ENCODE measurements at places on chromosomes 1 and 21. TPM values are rescaled to one million over a fixed set of nuclear protein-coding genes. Genes with fewer than 3 reads are reported as not detected.

GRCh38 chr1:111980686-111981085, 8.8 kb downstream of the KCND3 start:
- no peak for DNase-seq

GRCh38 chr1:190205713-190206112, 272.0 kb downstream of the BRINP3 start:
- DNase-seq = no peak

GRCh38 chr1:219676012-219676765, 63.3 kb upstream of the ZC3H11B start:
- DNase-seq = no peak

- DNase-seq = no peak
Measured at GRCh38 chr1:176567190-176567794, 104.3 kb downstream of the PAPPA2 start.

GRCh38 chr21:32181457-32181856, 97.4 kb downstream of the MIS18A start:
- DNase-seq = no peak

GRCh38 chr1:55708781-55709180, 493.6 kb upstream of the USP24 start:
- no peak for DNase-seq

DNA sequence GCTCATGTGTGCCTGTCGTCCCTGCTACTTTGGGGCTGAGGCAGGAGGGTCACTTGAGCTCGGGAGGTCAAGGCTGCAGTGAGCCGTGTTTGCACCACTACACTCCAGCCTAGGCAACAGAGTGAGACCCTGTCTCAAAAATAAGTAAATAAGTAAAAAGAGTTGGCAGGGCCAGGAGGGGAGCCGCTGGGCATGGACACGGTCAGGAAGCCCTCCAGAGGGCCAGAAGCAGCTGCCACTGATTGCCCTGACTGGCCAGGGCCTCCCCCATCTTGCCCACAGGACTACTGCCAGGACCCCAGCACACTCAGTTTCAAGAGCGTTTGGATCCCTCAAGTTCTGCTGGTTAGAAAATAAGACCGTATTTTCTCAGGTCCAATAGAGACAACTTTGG, 112.2 kb upstream of the IPO9 start:
- DNase-seq = no peak

The LCE1F gene
- total RNA-seq = not detected

DNA sequence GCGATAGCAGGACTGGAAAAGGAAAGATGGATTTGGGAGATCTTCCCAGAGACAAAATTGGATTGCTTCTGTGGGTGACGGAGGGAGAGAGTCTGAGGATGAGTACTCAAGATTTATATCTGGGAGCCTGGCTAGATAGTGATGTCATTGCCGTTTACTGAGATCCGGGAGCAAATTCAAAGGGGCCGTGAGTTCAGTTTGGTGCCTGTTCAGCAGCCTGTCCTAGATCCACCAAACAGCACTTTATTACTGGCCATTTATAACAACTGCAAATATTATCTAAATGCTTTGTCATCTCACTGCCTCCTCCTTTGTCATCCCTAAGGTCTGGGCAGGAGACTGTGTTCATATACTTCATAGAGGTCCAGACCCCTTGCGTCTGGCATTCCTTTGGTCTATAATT, 29.2 kb downstream of the MAPKAPK2 start:
- DNase-seq = no peak

The WARS2 gene
- 14.5 TPM for total RNA-seq

DNA sequence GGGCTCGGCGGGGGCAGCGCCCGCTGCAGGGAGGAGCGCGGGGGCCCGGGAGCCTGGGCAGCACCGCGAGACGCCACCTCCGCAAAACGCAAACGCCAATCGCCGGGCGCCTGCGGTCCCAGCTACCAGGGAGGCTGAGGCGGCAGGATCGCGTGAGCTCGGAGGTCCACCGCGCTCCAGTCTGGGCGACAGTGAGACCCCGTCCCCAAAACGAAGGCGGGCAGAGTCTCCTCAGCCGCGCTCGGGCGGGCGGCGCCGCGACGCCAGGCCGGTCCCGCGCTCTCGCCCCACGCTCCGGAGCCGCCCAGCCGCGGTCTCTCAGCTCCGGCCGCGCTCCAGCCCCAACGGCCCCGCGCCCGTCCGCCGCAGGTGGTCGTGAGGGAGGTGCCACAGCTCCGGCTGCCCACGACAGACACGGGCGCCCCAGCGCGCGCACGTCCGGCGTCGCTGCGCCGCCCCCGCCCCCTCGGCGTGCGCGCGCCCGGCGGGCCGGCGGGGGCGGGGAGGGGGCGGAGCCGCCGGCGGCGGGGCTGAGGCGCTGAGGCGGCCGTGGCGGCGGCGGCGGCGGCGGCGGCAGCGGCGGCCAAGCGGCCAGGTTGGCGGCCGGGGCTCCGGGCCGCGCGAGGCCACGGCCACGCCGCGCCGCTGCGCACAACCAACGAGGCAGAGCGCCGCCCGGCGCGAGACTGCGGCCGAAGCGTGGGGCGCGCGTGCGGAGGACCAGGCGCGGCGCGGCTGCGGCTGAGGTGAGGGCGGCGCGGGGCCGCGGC, at the start of gene ADARB1:
Gene ADARB1 (plus strand): TSS at position 533 of the 770 bp plus-strand sequence. CDS start 97,077 bp downstream, outside the sequence.
- peak; percentile 90 for DNase-seq

DNA sequence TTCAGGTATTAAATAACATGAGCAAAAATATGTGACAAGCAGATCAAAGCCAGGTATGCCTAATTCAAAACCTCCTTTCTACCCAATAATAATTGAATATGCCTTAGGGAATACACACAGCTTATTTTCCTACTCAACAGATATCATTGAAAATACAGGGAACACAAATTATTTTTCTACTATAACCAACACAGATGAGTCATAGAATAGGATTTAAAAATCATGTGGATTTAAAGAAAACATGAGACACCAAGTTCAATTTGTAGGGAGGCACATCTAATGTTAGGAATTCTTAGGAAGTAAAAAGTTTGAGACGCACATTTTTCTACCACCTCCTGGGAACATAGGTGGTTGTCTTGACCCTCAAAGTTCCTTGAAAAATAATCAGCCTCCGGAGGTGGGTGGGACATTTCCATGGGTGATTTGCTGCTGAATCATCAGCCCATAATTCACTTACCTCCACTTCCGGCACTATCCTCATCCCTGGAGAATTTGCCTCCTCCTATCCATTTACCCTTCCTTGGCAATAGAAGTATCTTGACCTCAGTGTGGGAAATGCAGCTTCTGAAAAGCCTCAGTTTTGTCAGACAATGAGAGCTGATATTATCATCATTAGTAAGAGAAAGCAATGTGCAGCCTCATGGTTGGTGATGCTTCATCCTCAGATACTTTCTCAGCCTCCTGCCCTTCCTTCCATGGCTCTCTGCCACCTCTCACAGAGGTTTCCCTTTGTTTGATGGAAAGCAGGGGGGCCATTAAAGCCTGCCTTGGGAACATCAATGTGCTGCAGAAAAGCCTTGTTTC, 33.5 kb upstream of the RGS4 start:
- DNase-seq = no peak

The CD101 gene
- 1.5 TPM for total RNA-seq

The RWDD3 gene
- total RNA-seq = 11.6 TPM

The TOE1 gene
- total RNA-seq = 7.2 TPM

The CD84 gene
- total RNA-seq = 17.1 TPM

- DNase-seq = peak; percentile 68
Measured at GRCh38 chr1:228321435-228321834, 85.2 kb downstream of the TRIM11 start.

DNA sequence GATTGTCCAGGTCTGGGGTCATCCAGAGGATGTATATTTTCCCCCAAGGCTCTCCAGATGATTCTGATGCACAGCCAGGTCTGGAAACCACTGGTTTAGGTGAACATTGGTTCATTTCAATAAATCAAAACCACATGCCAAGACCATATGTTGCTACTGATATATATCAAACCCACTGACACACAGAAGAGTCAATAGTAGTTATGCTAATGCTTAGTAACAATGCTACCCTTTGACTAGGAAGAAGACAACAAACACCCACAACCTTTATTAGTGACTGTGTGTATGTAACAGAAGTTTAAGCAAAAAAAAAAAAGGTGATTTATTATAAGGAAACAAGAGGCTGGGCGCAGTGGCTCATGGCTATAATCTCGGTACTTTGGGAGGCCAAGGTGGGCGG, 35.6 kb upstream of the POU2F1 start:
- no peak for DNase-seq

DNA sequence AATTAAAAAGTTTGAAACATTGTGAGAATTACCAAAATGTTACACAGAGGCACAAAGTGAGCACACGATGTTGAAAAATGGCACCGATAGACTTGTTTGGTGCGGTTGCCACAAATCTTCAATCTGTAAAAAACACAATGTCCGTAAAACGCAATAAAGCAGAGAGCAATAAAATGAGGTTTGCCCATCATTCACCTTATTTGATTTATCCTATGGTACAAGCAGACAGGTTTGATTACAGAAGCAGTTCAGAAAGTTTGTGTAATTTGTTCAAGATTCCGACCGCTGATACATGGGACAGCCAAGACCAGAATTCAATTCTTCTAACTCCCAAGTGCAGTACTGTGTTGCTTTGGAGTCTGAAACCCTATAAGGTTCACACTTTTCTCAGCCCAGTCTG, 318.3 kb upstream of the PROX1 start:
- no peak for DNase-seq

- DNase-seq = peak; percentile 80
Measured at GRCh38 chr1:248852481-248853405, 6.1 kb downstream of the ZNF692 start.

GRCh38 chr1:207897188-207897587, 13.7 kb downstream of the CD34 start:
- no peak for DNase-seq

The STYXL2 gene
- total RNA-seq = 0.42 TPM
